ENCODE measurements at places on chromosomes 13 and 19. TPM values are rescaled to one million over a fixed set of nuclear protein-coding genes. Genes with fewer than 3 reads are reported as not detected.

GRCh38 chr13:97258801-97259200 is 36.7 kb downstream of the MBNL2 start:
- DNase-seq = no peak

- DNase-seq = no peak
These were observed 43.5 kb downstream of the NEK5 start for GRCh38 chr13:52085421-52085820.

- no peak for DNase-seq
These were observed 186.7 kb downstream of the STK24 start for GRCh38 chr13:98390086-98390715.

GRCh38 chr13:103961784-103962183 is 895.6 kb upstream of the SLC10A2 start:
- DNase-seq = no peak

DNA sequence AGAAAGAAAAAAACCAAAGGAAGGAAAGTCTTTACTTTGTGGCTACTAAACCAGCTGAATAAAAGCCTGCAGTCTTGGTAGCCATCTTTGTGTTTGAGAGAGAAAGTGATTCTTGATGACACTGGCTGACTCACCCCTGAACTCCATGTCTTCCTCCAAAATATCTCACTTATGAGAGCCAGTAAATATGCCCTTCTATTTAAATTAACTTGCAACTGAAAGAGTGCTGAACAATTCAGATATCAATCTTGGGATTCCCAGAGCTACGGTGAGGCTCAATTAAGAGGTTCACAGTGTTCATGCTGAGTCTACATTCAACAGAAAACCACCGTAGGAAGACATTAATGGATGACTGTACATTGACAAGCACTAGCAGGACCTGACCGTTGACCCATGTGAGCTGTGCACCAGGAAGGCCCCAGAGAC is 57.9 kb downstream of the KCTD12 start:
- no peak for DNase-seq

DNA sequence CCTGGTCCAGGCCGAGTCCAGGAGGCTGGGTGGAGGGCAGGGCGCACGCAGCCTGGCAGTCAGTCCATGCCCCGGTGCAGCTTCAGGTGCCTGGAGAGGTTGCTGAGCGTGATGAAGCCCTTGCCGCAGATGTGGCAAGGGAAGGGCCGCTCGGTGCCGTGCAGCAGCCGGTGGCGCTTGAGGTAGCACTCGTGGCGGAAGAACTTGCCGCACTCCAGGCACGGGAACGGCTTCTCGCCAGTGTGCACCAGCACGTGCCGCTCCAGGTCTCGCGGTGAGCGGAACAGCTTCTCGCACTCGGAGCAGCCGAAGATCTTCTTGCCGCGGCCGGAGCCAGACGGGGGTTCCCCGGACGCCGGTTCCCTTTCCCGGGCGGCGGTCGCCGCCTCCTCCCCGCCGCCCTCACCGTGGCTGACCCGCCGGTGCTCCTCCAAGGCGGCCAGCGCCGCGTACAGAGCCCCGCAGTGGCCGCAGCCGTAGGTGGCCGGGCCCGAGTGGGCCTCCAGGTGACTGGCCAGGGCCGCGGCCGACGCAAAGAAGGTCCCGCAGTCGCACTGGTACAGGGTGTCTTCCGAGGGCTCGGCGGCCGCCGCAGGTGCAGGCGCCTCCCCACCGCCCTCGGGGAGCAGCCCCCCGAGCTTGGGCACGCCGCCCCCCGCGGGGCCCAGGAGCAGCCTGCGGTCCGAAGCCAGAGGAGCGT is 6.8 kb downstream of the FIZ1 start:
- no peak for DNase-seq

DNA sequence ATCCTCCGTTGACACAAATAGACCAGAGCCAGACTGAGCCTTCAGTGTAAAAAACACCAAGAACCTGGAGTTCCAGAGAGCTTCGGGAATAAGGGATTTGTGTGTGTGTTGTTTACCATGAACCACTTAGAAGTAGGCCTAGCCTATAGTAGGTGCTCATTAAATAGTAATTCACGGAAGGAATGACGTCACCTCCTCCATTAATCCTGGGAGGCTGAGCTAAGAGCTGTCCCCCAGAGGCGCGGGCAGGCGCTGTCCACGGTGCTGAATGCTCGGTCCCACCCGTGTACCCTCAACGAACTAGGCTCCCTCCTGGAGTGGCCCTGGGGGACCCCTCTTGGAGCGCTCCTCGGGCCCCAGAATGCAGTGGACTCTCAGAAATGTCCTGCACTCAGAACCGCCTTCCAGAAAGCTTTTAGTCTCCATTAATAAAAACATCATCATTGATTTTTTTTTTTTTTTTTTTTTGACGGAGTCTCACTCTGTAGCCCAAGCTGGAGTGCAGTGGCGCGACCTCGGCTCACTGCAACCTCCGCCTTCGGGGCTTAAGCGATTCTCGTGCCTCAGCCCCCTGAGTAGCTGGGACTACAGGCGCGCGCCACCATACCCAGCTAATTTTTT is 6.5 kb downstream of the UNC13A start:
- DNase-seq = peak; percentile 39

GRCh38 chr19:7902796-7903243 is 857 bp upstream of the MAP2K7 start:
- no peak for DNase-seq

DNA sequence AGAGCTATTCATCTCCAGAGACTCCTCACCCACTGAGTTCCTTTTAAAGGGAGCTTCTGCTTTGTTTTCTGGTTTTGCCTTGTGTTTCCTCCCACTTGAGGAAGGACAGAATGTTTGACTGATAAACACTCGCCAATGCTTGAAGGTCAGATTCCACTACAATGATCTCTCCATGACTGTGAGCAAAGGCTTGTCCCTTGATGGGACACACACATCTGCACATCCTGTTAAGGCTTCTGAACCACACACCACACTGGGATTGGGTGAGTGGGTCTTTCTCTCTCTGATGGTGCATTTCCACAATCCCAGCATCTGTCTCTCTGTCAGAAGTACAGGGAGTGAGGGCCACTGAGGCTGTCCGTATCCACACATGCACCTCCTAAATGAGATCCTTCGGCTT is 245.3 kb downstream of the IRS2 start:
- DNase-seq = no peak

- no peak for DNase-seq
These were observed 98.3 kb downstream of the SLITRK6 start for GRCh38 chr13:85700906-85701305.

DNA sequence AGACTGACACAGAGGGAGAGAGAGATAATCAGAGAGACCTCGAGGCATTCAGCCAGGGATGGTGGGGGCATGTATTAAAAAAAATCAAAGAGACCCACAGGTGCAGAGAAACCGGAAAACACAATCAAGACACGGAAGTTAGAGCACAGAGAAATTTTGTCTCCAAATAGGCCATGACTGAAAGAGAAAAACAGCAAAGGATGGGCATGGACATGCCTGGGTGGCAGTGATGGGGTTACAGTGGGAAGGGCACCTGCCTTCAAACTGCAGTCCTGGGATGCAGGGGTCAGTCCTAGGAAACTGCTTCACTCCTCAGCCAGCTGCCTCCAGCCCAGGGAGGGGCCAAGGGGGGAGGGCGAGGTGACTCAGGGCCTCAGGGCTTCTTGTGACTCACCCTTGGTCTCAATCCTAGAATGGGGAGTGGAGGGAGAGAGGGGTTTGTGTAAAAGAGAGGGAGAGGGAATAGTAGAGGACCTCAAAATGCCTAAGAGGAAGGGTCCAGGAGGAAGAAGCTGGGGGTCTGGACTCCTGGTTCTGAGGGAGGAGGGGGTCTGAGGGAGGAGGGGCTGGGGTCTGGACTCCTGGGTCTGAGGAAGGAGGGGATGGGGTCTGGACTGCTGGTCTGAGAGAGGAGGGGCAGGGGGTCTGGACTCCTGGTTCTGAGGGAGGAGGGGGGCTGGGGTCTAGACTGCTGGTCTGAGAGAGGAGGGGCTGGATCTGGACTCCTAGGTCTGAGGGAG is 3.6 kb upstream of the KCNN4 start:
- peak; percentile 91 for DNase-seq

DNA sequence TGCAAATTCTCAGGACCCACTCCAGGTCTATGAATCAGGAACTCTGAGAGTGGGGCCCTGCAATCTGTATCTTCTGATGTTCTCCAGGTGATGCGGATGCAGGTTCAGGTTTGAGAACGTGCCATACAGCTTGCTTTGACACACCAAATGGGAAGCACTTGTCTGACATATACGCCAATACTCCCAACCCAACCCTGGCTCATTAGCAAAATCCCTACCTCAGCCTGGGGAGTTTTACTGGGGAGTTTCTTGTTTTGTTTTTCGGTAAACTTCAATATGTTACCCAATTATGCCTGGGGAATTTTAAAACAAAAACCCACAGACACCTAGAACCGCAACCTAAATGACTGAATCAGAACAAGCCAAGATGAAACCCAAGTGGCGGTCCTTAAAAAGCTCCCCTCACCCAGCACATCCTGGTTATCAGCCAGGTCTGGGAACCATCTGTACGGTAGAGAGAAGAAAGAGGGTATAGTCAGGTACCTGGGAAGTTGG is 41.2 kb downstream of the ABCC4 start:
- DNase-seq = no peak

ZNF558 gene
- 8.8 TPM for polyA plus RNA-seq

CEACAM8 gene
- not detected for polyA plus RNA-seq

DDA1 gene
- 23.8 TPM for polyA plus RNA-seq

All from CD14-positive monocyte (primary cell).